NCI-H187 treated with DMSO at 0.1 percent for 48 hours (cell line): ENCODE measurements at places on chromosomes 13 and 19.
A peak's percentile ranks its signal among the peaks of the same experiment; 100 is the strongest.

DNA sequence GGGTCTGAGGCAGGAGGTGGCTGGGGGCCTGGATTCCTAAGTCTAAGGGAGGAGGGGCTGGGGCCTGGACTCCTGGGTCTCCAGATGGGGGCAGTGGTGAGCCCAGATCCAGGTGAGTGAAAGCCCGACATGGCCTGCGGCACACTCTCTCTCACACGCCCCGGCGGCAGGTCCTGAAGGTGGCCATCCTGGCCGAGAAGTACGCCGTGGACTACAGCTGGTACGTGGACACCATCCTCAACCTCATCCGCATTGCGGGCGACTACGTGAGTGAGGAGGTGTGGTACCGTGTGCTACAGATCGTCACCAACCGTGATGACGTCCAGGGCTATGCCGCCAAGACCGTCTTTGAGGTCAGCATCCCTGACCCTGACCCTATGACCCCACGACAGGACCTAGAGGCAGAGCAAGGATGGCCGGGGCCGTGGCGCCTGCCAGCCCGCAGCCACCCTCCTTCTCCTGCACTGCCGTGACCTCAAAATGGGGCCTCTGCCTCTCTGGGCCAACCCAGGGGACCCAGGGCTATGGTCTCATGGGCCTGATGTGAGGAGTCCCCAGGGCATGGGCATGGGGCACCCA is 13.2 kb downstream of the FUZ start:
- DNase-seq, result no peak

- DNase-seq, result no peak
Observed at GRCh38 chr13:61685682-61686012, 270.0 kb upstream of the PCDH20 start.

DNA sequence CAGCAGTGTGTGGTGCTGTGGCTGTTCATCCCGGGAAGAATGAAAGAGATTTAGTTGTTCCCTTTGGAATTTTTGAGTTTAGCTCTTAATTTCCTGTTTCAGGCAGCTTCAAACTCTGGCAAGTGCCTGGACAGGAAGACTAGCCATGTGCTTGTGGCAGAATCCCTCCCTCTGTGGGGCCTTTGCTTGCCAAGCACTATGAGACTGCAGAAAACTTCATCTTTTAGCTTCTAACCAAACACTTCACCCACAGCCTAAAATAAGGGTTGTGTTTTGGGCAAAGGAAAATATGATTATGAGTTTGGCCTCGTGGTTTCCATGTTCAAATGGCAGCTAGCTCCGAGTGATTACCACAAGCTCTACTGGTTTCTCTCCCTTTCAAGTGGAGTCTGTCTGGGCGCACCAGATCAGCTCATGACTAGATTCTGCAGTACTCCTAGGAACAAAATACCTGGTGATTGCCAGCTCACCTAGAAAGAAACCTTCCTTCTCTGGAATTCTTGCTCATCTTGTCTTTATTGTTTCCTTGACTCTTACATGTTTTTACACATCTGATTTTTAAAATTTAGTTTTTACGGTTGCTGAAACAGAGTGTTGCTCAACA is 707.5 kb downstream of the SLITRK6 start:
- DNase-seq, result no peak

GRCh38 chr19:36674201-36674600 is 7.6 kb upstream of the ZNF461 start:
- no peak for DNase-seq

DNA sequence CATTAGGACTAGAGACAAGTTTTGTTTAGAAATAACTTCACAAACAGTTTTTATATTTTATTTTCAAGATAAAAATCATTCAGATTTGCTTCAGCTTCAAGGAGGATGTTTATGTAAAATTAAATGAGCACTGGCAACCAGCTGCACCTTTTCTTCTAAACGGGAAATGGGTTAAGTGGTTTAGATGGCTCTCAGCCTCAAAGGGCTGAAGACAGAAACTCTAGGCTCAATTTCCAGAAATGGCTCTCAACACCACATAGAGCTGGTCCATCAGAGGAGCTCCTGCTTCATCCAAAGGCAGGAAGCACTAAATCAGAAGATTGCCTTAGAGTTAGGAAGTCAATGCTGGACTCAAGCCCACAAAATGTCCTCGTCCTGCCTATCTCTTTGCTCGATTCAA is 74.7 kb downstream of the ZNF429 start:
- no peak for DNase-seq

GRCh38 chr13:105463011-105463501 is 1072.4 kb downstream of the EFNB2 start:
- DNase-seq, result no peak

- no peak for DNase-seq
Observed at GRCh38 chr19:42440357-42441048, 2.2 kb downstream of the CXCL17 start.

DNA sequence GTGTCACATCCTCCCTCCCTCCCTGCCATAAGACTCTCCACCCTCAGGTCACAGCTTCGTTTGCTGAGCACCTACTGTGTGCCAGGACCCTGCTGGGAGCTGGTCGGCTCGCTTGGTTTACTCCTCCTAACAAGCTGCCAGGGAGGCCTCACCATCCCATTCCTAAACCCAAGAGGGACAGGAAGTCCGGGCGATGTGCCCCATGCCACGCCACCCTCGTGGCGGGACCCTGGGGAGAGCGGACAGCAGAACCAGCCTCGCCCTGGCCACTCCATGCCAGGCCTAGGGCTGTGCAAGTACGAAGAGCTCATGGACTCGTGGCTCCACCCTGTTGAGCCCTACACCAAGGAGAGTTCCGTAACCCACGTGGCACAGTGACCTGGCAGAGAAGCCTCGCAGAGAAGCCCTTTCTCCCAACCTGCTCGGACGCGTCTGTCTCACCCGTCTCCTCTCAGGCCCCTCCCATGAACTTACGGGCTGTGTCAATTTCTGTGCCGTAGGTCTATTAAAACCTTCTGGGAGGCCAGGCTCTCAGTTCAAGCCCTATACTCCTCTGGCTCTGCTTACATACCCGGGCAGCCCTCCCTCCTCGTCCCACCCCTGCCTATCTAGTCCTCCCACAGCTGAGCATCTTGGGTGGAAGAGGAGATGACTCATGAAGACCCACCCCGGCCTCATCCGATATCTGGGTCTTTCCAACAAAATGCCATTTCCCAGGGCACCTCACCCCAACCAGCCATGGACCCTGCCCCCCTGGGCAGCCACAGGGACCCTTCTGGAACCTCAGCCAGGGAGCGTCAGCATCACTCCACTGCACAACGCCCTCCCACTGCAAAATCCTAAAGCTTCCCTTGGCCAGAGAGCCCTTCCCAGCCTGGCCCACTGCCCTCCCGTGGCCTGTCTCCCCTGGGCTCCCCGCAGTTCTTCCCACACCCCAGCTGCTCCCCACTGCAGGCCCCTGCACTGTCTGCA is 2.6 kb downstream of the UBXN6 start:
- DNase-seq, result no peak

- no peak for DNase-seq
Observed at GRCh38 chr13:103430368-103430767, 364.2 kb upstream of the SLC10A2 start.

DNA sequence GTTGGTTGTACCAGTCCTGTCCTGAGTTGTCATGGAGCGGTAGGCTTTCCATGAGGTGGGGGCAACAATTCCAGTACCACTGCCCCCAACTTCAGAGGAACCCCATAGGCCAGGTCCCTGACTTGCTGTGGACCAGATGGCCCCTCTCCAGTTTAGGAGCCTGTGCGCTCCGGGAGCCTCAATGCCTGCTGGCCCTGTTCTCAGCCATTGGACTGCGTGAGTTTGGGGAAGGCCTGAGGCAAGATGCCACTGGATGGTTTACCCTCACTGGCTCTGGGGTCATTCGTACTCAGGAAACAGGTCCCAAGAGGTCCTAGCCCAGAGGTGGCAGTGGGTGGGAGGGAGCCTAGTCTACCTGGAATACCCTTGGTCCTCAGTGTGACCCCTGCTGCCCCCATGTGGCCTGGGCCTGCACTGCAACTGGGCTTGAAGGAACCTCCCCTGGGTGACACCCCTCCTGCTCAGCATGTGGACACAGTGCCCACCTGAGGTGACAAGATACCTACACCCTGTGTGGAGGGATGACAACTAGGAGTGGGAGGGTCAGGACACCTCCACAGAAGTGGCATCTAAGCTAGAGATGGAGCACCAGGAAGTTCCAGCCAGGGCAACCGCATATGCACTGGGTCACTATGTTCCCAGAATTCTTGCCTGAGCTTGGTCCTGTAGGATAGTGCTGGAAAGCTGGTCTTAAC is 6.0 kb upstream of the PRR19 start:
- no peak for DNase-seq

DNA sequence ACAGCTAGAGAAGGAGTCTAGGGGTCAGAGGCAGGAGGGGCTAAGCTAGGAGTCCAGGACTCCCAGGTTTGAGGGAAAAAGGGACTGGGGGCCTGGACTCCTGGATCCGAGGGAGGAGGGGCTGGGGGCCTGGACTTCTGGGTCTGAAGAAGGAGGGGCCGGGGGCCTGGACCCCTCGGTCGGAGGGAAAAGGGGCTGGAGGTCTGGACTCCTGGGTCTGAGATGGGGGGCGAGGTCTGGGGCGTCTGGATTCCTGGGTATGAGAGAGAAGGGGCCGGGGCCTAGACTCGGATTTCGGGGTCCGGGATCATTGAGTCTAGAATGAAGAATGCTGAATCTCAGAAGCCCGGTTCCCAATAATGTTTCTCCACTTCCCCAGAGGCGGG is 18.5 kb downstream of the BRSK1 start:
- DNase-seq, result no peak

- no peak for DNase-seq
Observed at GRCh38 chr13:30600496-30600895, 17.2 kb upstream of the USPL1 start.

GRCh38 chr13:105847527-105848291 is 687.8 kb downstream of the EFNB2 start:
- DNase-seq, result peak; percentile 15

DNA sequence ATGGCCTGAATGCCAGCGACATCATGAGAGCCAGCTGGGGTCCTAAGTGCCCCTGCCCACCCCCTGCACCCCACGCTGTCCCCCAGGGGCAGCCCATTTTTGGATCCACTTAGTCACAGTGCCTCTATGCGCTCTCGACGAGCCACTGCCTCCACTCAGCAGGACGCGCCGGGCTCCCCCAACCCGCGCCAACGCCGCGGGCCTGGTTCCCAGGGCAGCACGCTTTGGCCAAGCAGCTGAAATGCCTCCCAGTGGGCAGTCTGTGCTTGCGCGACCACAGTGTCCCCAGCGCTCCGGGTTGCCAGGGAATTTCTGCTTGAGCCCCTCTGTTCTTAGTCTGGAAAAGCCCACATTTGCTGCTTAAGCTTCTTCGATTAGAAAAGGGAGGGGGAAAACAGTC is 39.4 kb downstream of the TMED1 start:
- DNase-seq, result no peak

GRCh38 chr19:480016-480855 is 16.1 kb upstream of the MADCAM1 start:
- DNase-seq, result no peak

DNA sequence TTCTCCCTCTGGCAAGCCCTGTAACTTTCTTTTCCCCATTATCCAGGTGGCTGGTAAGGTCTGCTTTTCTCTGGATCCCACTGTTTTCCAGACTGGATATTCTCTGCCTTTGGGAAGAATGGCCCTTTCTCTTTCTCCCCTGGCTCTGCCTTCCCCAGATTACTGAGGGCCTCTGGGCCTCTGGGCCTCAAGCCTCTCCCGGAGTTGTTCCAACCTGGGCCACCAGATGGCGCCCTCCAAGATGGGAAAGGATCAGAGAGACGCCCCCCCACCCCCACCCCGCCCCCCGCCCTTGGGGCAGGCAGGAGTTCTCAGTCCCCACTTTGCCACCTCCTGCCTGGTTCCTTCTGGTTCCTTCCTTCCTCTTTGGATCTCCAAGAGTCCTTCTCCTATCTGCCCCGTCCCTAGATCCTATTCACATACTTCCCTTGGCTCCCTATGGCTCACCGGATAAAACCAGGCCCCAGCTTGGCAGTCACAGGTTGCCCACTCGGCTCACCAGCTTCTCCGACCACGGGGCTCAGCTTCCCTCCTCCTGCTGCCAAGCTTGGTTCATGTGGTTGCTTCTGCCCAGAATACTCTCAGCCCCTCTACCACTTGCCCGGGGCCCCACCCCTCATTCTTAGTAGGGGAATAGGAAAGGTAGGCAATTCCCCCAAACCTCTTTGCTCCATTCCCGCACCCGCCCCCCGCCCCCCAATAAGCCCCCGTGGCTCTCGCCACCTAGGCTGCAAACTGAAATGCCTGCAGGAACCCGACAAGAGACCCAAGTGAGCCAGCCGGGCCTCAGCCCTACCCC is 13.1 kb downstream of the EPS8L1 start:
- DNase-seq, result peak; percentile 31

DNA sequence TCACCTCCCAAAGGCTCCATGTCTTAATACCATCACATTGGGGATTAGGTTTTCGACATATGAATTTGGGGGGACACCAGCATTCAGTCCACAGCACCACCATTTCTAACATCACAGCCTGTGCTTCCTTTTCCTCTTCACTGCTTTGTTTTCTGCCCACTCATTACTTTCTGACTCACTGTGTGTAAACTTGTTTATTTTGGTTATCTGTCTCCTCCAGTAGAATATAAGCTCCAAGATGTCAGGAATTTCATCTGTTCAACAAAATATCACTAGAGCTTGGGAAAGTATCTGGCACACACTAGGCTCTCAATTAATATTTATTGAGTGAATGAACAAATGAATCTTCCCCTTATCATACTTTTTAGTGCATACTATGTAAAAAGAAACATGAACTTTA is 152.0 kb downstream of the NUFIP1 start:
- DNase-seq, result no peak

DNA sequence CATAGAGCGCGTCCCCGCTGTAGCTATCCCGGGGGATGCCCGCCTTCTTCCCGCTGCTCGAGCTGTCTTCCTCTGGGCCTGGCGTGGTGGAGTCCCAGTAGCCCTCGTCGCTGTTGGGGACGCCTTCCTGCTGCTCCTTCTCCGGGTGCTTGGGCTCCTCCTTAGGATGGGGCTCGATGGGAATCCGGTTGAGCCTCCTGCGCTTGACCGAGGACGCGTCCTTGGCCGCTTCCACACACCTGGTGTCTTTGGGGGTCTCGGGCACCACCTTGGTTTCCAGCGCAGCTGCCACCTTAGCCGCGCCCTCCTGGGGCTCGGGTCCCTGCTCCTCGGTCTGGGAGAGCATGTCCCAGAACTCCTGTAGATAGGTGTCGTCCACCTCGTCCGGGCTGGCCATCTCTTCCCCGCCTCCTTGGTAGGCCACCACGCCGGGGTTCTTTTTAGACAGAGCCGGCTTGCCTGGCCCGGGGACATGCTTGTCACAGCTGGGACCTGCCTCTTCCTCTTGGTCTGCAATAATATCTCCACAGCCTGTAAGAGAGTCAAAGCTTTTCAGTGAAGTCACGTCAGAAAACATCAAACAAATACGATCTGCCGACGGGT is 2.0 kb downstream of the AMER2 start:
- no peak for DNase-seq

- DNase-seq, result no peak
Observed at GRCh38 chr19:13077240-13077639, 25.4 kb downstream of the LYL1 start.
